Hindlimb muscle (tissue), 1 donor: ENCODE measurements at places on chromosomes 3 and 15.

- DNase-seq: peak; percentile 14
Measured at GRCh38 chr3:87503900-87504498, 227.6 kb upstream of the POU1F1 start.

DNA sequence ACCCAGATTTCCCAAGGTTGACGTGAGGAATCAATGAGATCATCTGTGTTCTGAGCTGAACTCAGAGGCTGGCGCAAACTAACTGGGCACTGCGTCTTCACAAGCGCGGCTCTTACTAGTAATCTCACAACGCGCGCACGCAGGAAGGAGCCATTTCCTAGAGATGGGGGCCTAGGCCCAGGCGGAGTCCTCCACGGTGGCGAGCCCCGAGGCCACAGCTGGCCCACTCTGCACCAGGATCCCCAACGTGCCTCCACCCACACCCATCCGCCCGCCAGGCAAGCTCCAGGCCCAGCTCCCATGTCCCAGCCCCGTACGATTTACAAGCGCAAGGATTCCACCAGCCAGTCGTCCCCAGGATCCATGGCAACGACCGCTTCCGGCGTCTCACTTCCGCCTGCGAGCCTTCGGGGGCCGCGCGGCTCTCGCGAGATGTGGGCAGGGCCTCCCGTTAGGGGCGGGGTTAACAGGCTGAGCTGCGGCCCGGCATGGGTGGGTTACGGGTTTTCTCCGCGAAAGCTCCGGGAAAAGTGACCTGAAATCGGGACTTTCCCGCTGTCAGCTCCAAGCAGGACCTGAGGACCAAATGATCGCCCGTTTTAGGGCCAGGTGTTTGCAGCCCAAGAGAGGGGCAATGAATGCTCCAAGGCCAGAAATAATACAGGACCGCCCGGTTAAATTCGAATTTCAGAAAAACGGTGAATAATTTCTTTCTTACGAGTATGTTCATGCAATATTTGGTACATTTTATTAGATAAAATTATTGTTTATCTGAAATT, at the start of gene WDR73:
Gene WDR73, minus strand, starts transcription at position 374 of the 779 bp plus-strand sequence. Its CDS starts 9 bp downstream, at position 365.
- DNase-seq: peak; percentile 98

DNA sequence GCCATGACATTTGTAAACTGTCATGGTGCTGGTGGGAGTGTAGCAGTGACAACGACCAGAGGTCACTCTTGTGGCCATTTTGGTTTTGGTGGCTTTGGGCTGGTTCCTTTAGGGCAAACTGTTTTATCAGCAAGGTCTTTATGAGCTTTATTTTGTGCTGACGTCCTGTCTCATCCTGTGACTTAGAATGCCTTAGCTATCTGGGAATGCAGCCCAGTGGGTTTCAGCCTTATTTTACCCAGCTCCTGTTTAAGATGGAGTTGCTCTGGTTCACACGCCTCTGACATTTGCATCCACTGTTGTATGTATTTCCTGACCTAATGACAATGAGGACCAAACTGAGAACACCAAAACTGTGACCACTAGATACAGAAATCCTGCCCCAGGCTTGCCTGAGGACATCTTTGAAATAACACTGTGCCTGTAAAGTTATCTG, 37.6 kb downstream of the RAB8B start:
- no peak for DNase-seq

- DNase-seq: peak; percentile 11
Measured at GRCh38 chr3:102090721-102091045, 241.4 kb downstream of the NFKBIZ start.

- no peak for DNase-seq
Measured at GRCh38 chr15:73030122-73030679, 22.1 kb upstream of the NEO1 start.

GRCh38 chr15:28107111-28107903, 8.2 kb upstream of the OCA2 start:
- DNase-seq: no peak

DNA sequence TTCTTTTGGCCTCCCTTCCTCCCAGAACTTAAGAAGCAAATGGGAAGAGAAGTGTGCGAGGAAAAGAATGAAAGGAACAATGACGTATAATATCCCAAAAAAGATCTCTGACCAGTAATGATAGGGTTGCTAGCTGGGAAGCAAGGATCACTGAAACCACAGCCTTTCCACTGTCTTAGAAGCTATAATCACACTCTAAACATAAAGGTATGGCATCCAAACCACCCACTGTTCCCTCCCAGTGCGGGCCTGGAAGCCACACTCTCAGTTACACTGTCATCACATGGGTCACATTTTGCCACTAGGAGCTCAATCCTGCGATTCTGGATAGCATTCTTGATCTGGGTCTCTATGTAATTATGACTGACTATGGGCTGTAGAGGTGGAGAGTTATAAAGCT, 131.6 kb upstream of the HACD2 start:
- DNase-seq: no peak

DNA sequence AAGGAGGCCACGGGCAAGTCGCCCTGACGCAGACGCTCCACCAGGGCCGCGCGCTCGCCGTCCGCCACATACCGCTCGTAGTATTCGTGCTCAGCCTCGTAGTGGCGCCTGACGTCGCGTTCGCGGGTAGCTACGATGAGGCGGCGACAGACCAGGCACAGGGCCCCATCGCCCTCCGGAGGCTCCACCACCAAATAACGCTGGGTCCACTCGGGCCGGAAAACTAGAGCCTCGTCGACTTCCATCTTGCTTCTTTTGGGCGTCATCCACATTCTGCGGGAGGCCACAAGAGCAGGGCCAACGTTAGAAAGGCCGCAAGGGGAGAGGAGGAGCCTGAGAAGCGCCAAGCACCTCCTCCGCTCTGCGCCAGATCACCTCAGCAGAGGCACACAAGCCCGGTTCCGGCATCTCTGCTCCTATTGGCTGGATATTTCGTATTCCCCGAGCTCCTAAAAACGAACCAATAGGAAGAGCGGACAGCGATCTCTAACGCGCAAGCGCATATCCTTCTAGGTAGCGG, at the start of gene EPM2AIP1:
Gene EPM2AIP1, minus strand, starts transcription at position 326 of the 520 bp plus-strand sequence. Its CDS starts 54 bp downstream, at position 272.
- DNase-seq: no peak

GRCh38 chr15:68389936-68390817, 41.8 kb downstream of the ITGA11 start:
- no peak for DNase-seq

DNA sequence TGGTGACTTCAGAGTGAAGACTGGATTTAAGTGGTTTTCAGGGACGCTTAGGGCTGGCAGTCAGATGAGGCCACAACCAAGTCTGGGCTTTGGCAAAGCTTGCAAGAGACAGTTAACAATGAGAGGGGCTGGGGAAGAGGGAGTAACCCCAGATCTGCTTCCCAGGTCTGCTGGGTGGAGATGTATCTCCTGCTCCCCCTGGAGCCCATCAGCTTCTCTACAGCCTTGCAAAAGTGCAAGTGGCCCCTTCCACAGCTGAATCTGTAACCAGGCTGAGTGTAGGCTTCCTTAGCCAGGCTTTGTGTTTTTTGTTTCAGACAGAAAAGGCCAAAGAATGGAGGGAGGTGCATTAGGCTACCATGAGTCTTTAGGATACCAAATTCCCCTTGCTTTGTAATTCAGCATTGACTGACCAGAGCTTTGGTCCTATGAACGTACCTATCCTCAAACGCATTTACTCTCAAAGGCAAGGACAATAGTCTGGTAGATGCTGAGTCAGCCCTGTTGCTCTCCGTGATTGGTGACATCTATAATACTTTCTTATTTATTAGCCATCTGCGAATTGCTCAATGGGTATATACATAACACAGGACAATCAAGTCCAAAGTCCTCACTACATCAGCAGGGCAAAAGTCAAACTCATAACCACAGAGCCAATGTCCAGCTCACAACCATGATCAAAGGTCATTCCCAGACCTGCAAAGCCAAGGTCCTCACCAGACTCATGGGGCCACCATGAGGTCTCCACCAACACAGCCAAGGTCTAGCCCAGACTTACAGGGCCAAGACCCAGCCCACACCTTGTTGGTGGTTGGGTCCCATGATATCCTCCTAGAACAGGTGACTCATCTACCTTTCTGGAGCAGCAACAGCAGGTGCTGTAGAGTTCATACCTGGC, 17.1 kb downstream of the CCDC13 start:
- DNase-seq: no peak

DNA sequence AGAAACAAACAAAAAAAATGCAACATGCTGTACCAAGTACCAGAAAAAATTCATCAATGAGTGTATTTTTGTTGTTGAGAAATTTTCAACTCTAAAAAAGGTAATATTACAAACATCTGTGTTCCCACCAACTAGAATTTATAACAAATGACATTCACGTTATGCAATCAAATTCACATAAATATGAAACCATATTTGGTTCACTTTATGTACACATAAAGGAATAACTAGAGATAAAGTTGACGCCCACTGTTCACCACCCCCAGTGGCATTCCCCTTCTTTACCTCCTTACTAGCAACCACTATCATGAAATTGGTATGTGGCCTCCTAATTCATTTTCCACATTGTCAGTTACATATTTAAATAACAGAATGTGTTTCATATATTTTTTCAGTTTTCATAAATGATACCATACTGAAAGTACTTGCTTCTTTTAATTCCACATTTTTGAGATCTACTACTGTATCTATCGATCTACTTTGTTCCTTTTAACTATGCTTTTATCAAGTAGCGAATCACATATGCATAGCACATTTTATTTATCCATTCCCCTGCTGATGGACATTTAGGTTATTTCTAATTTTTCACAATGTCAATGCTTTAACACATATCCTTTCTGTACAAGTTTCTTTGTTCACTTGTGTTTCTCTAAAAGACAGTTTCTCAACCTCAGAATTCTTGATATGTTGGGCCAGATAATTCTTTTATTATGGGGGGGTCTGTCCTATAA, 34.5 kb downstream of the TBC1D5 start:
- DNase-seq: peak; percentile 7

DNA sequence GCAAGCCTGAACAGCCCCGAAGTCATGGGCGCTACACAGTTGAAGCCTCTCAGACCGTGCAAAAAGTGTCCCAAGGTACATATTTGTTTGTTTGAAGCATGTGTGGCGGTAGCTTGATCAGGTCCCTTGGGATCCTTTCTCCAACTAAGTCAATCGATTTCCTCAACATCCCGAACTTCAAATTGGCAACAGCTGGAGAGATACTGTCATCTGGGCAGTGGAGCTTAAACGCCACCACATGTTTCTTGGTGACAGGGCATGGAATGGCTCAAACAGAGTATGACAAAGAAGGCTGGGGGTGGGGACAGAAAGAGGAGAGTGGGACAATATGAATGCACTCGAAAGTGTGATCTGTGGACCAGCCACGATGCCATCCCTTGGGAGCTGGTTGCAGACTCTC, 84.9 kb upstream of the PSMD6 start:
- DNase-seq: no peak

- DNase-seq: no peak
Measured at GRCh38 chr3:44108481-44108880, 133.2 kb upstream of the TOPAZ1 start.

- DNase-seq: no peak
Measured at GRCh38 chr15:28994142-28994830, 108.5 kb downstream of the APBA2 start.

GRCh38 chr3:182309120-182309519, 484.2 kb upstream of the ATP11B start:
- no peak for DNase-seq

- DNase-seq: no peak
Measured at GRCh38 chr3:32336113-32336498, 55.5 kb upstream of the CMTM7 start.

GRCh38 chr3:182052332-182052731, 340.6 kb downstream of the SOX2 start:
- DNase-seq: no peak

GRCh38 chr3:58038675-58039292, 30.6 kb downstream of the FLNB start:
- DNase-seq: no peak

- no peak for DNase-seq
Measured at GRCh38 chr15:62020576-62021160, 39.6 kb downstream of the VPS13C start.

DNA sequence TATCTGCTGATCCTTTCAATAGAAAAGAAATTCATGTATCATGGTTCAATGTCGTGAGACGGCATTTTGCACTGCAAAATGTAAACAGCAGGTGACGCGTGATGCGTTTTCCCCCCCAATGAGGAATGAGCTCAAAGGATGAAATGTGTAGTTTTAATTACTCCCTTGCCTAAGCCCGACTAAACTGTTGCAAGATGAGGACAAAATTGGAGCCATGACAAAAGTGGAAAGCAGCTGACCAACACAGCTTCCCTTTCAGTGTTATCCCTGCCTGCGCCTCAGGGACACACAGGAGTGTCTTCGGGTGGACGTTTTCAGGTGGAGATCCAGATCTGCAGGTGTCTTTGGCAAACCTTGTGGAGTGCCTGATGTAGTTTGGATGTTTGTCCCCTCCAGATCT, 92.0 kb downstream of the GABRG3 start:
- DNase-seq: peak; percentile 40

- DNase-seq: no peak
Measured at GRCh38 chr15:90957791-90958190, 3.1 kb downstream of the RCCD1 start.

GRCh38 chr15:39344662-39345141, 236.2 kb upstream of the THBS1 start:
- no peak for DNase-seq

DNA sequence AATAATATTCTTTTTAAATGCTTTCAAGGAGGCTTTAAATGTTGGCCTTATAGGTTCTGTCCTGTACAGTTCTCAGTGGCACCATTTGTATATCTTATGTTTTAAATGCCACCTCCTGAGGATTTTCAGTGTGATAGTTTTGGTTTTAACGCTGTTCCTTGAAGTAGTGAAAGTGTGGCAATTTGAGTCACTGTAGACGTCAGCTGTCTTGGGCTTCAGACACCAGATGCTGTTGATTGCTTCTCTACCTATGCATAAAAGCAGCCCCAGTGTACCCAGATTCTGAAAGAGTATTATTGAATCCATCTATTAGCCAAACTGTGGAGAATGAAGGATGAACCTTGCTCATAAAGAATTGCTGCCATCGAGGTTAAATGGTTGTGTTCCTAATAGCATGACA, 316.8 kb upstream of the GBE1 start:
- no peak for DNase-seq

DNA sequence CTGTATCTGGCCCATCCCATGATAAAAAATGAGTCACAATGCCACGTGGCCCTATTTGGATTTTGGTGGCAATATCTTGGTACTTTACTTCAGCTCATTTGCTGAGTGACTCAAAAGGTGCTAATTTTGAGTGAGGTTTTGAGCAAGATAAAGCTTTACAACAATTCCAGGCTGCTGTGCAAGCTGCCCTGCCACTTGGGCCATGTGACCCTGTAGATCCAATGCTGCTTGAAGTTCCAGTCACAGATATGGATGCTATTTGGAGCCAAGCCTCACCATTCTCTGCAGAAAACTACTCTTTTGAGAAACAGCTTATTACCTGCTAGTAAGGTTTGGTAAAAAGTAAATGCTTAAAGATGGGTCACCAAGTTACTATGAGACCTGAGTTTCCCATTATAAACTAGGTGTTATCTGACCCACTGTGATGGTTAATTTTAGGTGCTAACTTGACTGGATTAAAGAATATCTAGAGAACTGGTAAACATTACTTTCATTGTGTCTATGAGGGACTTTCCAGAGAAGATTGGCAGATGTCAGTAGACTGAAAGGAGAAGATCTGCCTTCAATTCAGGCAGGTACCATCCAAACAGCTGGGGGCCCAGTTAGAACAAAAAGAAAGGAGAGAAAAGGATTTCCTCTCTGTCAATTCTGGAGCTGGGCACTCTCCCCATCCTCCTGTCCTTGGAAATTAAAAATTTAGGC, 1083.9 kb downstream of the DIPK2A start:
- DNase-seq: no peak

- no peak for DNase-seq
Measured at GRCh38 chr3:54954022-54954421, 26.2 kb upstream of the LRTM1 start.
